Stimulated activated CD4-positive, alpha-beta T cell treated with anti-CD3 and anti-CD28 coated beads, Interleukin-1b, Interleukin-23, amount 100 ng/mL, for 4 hours (primary cell): ENCODE measurements at places on chromosomes 16 and 17.

DNA sequence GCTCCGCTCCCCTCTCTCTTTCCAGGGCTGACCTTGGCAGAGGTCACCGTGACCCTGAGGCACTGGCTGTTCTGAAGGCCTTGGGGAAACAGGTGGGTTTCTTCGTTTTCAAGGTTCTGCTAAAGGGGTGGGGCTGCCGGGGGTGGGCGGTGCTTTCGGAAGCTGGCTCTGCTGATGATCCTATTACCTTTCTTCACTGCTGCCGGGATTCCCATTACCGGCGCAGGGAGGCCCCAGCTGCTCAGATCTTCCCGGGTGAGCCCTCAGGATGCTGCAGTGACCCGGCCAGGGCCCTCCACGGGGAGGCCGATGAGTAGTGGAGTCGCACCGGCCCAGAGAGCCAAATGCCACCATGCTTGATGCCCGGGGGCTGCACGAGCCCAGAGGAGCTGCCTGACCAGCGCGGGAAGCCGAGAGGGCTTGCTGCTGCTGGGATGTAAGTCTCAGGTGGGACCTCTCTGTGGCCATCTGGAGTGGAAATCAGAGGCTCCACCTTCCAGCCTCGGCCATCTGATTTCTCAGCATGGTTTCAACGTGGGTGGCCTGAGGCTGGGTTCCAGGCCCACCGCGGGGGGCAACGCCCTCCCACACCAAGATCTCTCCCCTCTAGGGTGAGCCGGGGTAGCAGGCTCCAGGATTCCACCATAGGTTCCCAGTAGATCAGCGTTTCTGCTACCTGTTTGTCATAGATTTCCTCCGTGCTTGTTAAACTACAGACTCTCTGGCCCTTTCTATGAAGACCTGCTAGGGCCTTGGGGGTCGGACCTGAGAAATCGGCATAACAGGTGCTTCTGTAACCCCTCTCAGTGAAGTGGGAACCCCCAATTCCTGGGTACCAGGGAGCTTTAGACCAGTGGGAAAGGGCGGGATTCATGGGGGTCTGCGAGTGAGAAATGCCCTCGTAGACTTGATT is 21.6 kb upstream of the ADCY7 start:
- DNase-seq: no peak

GRCh38 chr16:1614456-1615102 is 2.4 kb downstream of the CRAMP1 start:
- DNase-seq: no peak

GRCh38 chr16:66326991-66327513 is 39.4 kb upstream of the CDH5 start:
- no peak for DNase-seq

- DNase-seq: no peak
These were observed 802 bp upstream of the ATXN2L start for GRCh38 chr16:28821874-28822519.

DNA sequence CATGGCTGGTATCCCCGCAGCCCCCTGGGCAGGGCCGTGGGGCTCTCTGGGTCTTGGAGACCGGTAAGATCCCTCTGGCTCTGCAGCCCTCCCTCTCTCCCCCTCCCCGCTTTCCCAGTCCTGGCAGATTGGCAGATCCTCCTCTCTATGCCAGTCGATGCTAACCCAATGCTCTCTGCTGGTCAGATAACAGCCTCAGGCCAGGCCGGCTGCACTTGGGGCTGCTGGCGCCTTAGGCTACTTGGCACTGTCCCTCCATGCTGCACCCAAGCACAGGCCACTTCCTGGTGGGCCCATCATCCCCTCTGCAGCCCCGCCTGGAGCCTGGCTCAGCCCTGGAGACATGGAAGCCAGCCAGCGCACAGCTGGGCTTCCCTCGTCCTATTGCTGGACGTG is 81.7 kb downstream of the RTN4RL1 start:
- DNase-seq: no peak

GRCh38 chr17:77163001-77163400 is 22.2 kb downstream of the SEC14L1 start:
- DNase-seq: no peak

DNA sequence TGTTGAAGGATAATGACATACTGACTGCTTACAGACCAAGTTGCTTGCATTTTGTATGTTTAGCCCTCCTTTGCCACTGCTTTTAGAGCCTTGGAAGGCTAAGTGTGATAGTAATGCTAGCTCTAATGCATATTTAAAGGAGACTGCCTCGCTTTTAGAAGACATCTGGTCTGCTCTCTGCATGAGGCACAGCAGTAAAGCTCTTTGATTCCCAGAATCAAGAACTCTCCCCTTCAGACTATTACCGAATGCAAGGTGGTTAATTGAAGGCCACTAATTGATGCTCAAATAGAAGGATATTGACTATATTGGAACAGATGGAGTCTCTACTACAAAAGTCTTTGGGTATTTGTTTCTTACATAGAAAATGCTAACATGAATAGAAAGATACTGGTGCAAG is 19.1 kb downstream of the CAPNS2 start:
- DNase-seq: no peak

DNA sequence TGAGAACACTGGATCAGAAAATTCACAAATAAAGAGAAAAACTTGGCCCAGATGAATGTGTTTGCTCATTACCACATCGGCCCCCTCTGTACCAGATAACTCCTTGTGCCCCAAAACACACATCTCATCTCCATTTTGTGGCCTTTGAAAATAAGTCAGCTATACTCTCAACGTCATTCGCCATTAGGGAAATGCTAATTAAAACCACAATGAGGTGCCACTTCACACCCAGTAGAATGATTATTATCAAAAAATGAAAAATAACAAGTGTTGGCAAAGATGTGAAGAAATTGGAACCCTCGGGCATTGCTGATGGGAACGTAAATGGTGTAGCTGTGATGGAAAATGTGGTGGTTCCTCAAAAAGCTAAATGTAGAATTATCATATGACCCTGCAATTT is 34.6 kb upstream of the AKTIP start:
- DNase-seq: no peak

DNA sequence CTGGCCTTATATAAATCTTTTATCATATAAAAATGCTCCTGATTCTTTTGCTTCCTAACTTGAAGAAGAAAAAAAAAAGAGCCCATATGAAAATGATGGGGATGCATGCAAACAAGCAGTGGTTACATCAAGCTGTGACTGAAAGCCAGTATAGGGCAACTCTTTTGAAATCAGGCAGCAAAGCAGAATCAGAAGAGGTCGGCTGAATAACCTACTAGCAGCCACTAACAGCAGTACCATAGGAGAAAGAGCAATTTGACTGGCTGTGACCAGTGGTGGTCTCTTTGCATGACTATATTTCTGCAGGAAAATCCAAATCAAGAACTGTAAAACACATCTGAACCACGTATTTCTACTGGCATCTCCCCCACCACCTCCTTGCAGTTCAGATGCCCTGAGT is 161.9 kb upstream of the C17orf78 start:
- no peak for DNase-seq

DNA sequence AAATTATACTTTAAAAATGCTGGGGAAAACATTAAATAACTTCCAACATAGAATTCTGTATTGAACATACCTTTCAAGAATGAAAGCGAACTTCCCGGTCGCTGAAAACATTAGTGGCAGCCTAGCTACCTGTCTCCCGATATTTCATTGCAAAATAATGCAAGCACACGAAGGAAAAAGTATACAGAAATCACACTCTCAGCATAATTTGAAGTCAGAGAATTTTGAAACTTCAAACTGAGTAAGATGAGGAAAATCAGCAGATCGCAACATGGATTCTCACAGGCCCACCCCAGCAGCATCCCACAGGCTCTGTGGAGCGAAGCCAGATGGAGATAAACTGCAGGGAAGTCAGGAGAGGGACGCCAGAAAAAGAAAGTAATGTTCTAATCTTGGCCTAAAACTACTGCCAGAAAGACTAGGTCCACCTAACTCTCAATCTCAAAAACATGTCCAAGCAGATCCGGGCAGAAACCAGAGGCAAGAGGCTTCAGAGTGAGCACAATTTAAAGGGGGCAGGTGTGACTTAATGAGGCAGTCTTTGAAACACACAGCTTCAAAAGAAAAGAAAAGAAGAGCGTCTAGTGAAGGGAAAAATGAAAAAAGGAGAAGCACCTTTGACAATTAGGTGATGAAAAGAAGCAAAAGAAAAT is 4.8 kb upstream of the GOSR1 start:
- no peak for DNase-seq

DNA sequence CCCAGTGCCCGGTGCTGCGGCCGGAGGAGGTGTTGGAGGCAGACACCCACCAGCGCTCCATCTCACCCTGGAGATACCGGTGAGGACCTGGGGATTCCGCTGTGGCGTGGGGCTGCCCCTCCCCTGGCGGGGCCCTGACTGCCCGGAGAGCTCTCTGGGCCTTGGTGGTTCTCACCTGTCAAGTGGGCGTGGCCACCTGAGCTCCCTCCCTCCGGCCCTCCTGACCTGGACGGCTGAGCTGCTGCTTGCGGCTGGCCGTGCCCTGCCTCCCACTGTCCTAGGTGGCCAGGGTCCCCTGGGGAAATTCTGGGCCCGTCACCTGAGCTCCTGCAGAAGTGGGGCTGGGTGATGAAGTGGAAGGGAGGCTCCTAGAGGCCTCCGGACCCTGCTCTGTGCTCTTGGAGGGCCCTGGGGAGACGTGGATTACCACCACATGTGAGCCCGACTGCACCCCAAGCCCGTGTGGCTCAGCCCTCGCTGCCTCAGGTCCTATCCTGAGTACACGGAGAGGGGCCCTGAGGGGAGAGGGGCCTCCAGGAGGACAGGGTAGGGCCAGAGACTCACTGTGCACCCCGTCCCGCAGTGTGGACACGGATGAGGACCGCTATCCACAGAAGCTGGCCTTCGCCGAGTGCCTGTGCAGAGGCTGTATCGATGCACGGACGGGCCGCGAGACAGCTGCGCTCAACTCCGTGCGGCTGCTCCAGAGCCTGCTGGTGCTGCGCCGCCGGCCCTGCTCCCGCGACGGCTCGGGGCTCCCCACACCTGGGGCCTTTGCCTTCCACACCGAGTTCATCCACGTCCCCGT is 1.1 kb downstream of the IL17C start:
- no peak for DNase-seq

DNA sequence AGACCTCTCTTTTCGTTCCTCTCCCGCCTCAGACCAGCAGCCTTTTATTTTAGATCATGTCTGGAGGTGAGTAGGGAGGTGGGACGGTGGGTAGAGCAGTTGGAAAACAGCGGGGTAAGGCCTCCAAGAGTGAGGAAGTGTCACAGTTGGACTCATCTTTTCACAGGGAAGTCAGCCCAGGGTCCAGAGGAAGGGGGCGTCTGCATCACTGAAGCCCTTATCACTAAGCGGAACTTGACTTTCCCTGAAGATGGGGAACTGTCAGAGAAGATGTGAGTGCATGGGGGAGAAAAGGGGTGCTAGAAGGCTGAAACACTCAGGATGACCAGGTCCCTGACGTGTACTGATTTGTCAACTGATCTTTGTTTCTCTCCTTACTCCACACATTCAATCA is 461 bp downstream of the LRRC46 start:
- DNase-seq: no peak

- no peak for DNase-seq
These were observed 30.3 kb upstream of the MRC2 start for GRCh38 chr17:62597150-62597549.

DNA sequence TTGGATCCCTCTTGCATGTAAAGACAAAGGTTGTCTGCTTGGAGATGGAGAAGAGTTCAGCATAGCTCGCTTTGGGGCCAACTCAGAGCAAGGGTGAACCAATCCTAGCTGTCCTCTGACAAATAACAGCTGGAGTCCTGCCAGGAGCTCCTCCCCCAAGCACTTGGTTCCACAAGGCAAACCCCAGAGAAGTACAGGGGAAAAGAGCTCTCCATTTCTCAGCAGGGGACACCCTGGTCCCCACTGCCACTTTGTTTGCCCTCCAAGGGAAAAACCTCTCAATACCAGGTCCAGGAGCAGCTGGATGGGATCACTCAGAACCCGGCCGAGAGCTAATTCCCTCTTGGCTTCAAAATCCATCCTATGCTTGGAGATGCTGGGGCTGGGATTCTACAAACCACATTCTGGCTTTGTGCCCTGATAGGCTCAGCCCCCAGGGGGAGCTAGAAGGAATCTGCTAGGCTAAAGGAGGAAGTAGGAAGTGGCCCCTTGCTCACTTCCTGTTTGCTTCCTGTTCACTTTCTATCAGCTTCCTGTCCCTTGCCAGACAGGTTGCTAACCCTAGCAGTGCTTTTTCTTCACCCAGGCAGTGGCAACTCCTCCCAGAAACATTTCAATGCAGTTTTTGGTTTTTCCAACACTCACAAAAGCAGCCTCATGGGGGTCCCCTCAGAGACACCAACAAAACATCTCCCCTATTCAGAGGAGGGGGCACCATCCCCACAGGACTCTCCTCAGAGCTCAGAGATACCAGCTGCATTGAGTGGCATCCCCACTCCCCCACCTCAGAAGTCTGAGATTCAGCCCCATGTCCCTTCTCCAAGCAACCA is 30.7 kb downstream of the CDRT4 start:
- DNase-seq: no peak

DNA sequence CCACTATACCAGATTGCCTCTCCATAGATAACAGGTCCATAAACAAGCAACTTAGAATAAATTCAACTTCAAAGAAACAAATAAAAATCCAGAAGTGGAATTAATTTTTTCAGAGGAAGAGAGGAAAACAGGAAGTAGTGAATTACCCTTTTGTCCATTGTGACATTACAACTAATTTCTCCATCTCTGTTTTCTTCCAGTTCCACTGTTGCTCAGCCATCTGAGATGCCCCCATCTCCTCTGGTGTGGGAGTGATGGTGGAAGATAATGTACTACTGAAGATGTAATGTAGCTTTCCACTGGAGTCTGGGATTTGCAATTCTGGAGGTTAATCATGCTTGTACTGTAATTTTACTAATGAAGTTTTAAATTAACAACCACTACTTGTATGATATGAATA is 124.6 kb upstream of the TMEM97 start:
- DNase-seq: no peak

DNA sequence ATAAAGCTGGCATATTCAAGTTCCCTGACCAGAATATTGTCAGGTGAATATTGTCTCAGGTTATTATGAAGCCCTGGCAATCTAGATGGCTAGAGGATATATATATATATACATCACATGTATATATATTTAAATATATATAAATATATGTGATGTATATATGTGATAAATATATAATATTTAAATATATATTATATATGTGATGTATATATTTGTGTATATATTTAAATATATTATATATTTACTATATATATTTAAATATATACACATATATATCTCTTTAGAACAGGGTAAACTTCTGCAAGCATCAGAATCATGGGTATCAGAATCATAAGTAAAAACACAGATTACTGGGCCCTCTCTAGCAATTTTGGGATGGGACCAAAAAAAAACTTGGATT is 112.6 kb downstream of the CDH8 start:
- DNase-seq: no peak

DNA sequence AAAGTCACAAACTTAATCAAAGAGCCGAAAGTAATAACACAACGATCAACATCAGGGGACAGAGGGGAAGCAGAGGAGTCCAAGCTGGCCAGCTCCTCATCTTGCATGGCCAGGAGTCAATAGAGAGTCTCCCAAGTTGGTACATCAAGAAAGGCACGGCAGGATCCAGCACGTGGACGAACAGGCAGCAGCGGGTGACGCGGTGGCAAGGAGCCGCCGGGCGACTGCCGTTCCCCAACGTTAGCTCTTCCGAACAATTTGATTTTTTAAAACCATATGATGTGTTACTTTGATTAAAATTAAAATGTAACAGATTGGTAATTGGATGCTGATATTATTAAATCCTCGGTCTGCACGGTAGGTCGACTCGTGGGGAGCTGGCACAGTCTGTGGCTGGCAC is 81.8 kb upstream of the DOC2B start:
- DNase-seq: no peak

- no peak for DNase-seq
These were observed 8.8 kb downstream of the KIAA0513 start for GRCh38 chr16:85036236-85037049.

GRCh38 chr17:58487589-58488427 is at the start of gene HSF5:
TSS of gene HSF5 (minus strand) at chr17:58488408. CDS start at chr17:58488274, 134 bp downstream.
- DNase-seq: peak; percentile 65
